ENCODE measurements at places on chromosomes 5 and 9.

DNA sequence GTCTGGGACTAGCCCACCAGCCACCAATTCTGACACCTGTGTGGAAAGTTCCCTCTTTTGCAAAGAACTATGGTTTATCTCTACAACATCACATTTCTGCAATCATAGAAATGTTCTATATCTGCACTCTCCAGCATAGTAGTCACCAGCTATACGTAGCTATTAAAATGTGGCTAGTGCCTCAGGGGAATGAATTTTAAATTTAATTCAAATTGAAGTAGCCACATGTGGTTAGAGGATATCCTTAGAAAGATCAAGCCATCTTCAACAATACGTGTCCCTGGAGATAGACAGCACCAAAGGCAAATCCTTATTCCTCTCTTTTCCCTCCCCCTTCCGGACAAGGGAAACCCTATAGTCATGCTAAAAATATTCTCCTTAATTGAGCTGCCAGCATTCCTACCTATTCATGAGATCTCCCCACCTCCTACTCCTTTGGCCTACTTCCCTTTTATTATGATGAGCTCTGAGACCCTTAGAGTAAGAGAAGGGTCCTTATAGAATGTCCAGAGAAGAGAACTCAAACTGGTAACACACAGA is 11.1 kb downstream of the LCP2 start:
- DNase-seq: no peak

- no peak for DNase-seq
Observed at GRCh38 chr5:40501711-40502444, 177.8 kb upstream of the PTGER4 start.

DNA sequence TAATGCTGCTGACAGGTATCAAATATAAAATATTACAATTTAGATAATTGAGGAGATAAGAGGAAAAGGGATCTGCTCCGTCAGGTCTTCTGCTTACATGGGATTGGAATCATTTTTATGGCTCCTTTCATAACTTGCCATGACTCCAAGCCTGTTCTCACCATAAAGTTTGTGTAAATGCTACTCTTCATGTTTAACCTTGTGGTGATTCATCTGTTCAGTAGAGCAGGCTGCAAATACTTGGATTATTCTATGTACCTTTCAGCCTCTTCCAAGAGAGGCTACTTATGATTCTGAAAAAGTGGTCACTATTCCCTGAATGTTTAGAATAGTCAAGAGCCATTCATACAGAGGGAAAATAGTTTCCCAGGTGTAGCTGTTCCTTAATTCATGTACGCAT is 66.9 kb downstream of the SLC44A1 start:
- DNase-seq: no peak

- peak; percentile 61 for DNase-seq
Observed at GRCh38 chr9:116190637-116191396, 37.2 kb downstream of the PAPPA start.

- DNase-seq: no peak
Observed at GRCh38 chr9:36152741-36153438, 16.3 kb upstream of the CCIN start.

- DNase-seq: no peak
Observed at GRCh38 chr9:117363006-117363405, 51.9 kb downstream of the ASTN2 start.

DNA sequence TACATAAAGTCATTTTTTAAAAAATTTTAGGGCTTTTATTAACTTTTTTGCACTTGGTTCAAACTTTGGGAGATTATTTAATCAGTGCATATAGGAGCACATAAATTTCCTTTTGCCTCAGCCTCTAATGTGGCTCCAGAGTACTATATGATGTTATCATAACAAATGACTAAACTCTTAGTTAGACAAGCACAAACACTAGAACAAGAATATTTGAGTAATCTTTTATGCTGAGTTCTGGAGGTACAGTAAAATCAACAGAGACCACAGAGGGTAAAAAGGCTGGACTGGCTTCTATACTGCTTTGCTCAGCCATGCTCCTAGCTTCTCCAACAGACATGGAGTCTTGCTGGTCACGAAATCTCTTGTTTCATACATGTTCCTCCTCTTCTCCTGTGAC is 52.5 kb upstream of the SGCD start:
- DNase-seq: no peak

GRCh38 chr9:84947412-84947972 is 278.0 kb downstream of the NTRK2 start:
- no peak for DNase-seq

- no peak for DNase-seq
Observed at GRCh38 chr5:94045839-94046782, 304.7 kb upstream of the POU5F2 start.

DNA sequence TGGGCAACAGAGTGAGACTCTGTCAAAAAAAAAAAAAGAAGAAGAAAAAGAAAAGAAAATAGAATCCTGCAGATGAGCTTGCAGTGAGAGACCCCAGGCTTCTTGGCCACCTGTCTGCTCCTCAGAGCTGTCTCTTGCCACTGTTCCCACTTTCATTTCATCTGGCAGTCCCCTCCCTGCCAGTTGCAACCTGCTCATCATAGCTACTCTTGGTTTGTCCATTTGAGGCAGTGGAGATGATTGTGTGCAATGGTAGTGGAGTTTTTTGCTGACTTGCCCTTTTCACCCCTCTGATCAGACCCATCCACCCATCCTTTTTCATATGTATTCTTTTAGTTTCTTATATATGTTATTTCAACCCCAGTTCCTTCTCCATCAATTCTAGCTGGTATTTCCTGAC is 28.7 kb downstream of the ANKRD33B start:
- DNase-seq: no peak

GRCh38 chr5:108046955-108047670 is 334.8 kb downstream of the FBXL17 start:
- DNase-seq: no peak

DNA sequence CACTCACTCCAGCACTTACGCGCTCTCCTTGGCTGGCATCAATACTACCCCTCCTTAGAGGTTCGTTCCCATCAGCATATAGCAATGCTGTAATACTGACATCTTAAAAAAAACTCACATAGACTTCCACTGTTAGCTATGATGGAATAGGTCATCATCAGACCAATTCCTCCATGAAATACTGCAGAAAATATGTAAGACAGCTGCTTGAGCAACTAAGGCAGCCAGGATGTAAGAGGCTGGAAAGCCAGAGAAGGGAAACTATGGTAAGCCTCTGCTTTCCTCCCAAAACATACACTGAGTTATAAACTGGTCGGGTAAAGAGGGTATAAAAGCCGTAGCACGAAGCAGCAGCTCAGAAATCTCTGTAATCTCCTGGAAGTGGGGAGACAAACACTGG is 33.5 kb downstream of the AUH start:
- DNase-seq: no peak

- DNase-seq: no peak
Observed at GRCh38 chr9:70746760-70747159, 332.3 kb upstream of the KLF9 start.

- DNase-seq: no peak
Observed at GRCh38 chr9:123715258-123715657, 214.7 kb downstream of the DENND1A start.
